ENCODE measurements at places on chromosomes 3 and 15.

DNA sequence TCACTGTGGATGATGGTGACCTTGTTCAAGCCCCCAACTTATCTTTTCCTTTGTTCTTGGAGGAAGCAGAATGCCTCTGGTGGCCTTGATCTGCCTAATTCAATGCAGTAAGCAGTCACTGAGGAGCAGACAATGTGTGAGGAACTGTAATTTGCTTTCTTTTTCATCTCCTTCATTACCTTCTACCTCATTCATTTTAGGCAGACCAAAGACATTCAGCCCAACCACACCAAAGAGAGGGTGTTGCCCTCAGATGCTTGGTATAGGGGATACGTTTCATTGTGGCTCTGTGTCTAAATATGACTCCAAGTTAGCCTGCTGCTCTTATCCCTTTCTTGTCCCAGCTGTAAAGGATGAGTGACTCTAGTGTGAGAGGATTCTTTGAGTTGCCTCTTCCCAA lies 15.3 kb downstream of the EXOSC7 start:
- DNase-seq: no peak

GRCh38 chr15:55708720-55709119 lies 34.2 kb downstream of the PRTG start:
- no peak for DNase-seq

DNA sequence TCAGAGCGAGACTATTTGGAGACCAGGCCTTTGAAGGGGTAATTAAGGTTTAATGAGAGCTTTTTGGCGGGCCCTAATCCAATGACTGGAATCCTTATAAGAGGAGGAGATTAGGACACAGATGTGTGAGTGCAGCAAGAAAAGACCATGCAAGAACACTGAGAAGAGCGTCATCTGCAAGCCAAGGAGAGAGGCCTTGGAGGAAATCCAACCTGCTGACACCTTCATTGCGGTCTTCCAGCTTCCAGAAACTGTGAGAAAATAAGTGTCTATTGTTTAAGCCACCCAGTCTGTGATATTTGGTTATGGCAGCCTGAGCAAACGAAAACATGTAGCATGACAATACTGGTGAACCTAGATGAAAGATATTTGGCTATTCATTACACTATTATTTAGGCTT lies 23.0 kb upstream of the MUSTN1 start:
- no peak for DNase-seq

- no peak for DNase-seq
Observed at GRCh38 chr3:160478338-160478737, 28.8 kb upstream of the TRIM59 start.

DNA sequence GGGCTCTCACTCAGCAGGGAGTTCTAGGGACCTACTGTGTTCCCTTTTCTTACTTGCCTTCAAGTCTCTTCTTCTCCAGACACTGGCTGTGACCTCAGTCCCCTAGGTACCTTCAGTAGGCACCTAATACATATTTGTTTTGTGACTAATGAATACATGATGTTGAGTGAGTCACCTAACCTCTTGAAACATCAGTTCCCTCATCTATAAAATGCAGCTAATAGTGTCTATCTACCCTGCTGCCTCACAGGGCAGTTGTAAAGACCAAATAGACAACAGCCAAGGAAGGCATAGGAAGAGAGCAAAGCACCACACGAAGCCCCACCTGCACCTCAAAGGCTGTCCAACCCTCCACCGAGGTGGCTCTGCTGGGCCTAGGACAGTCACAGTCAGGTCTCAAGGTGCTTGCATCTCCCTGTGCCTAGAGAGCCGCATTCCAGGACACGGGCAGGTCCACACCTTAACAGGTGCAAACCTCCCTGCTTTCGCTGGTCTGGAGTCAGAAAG lies 29.1 kb downstream of the DAPK2 start:
- DNase-seq: no peak

DNA sequence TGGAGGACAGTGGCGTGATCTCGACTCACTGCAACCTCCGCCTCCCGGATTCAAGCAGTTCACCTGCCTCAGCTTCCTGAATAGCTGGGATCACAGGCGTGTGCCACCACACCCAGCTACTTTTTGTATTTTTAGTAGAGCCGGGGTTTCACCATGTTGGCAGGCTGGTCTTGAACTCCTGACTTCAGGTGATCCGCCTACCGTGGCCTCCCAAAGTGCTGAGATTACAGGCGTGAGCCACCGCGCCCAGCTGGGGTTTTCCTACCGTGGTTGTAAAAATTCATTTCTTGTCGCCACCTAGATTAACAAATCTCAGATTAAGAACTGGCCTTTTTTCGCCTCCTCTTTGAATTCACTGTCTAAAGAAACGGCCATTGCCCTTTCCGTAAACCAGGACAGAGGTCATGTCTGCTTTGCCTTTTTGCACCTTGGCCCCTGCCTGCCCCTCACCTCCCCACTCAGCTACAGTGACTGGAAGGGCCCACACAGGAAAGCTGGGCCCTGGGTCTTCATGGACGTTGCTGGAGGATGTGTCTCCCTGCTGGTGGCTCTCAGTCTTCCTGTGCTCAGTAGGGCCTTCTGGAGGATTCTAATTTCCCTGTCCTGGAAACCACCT lies 17.2 kb downstream of the ZNF710 start:
- no peak for DNase-seq

- no peak for DNase-seq
Observed at GRCh38 chr3:101779822-101780381, 891 bp downstream of the NXPE3 start.

DNA sequence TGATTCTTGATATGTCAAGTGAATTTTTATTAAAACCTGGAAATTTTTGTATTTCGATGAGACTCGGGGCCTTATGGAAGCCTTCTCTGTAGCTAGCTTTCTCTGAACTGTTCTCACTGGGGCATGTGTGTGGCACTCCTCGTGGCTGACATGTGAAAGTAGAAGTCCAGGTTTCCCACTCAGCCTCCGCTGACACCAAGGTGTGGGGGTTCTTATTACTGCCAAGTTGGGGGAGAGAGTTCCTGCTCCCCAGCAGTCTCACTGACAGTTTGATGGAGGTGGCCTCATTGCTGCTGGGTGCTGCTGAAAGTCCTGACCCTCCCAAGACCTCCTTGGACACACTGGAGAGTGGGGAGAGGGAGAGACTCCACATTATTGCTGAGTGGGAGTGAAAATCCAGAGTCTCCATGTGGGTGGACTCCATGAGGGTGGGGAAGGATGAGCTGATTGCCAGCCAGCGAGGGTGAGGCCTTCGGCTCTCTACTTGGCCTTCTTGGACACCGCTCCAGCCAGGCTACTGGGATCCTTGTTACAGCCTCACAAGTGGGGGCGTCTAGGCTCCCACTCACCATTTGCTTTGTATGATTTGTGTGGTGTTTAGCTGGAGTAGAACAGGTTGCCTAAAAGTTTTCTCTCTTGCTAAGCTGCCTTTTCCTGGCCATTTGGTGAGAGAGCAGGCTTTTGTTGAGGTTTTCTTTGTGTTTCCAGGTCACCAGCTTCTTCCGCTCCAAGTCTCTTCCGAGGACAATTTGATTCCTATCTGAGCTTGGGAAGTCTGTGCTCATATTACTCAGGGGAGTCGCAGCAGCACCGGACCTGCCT lies 64.1 kb downstream of the LSM3 start:
- no peak for DNase-seq

GRCh38 chr3:149087208-149087607 lies 875 bp upstream of the HLTF start:
- no peak for DNase-seq

- no peak for DNase-seq
Observed at GRCh38 chr3:53617893-53618523, 123.6 kb downstream of the CACNA1D start.

- no peak for DNase-seq
Observed at GRCh38 chr15:47688573-47689086, 28.7 kb upstream of the SEMA6D start.

- DNase-seq: no peak
Observed at GRCh38 chr3:112333002-112333380, at the start of gene CD200. Gene CD200, plus strand, starts transcription at chr3:112333156. Its CDS starts 57 bp downstream, at chr3:112333213.

GRCh38 chr15:74657846-74658245 lies 38.0 kb downstream of the EDC3 start:
- no peak for DNase-seq

- peak; percentile 16 for DNase-seq
Observed at GRCh38 chr3:119294696-119295671, 801 bp downstream of the ARHGAP31 start.

- DNase-seq: no peak
Observed at GRCh38 chr3:149678351-149678950, 20.6 kb upstream of the WWTR1 start.

DNA sequence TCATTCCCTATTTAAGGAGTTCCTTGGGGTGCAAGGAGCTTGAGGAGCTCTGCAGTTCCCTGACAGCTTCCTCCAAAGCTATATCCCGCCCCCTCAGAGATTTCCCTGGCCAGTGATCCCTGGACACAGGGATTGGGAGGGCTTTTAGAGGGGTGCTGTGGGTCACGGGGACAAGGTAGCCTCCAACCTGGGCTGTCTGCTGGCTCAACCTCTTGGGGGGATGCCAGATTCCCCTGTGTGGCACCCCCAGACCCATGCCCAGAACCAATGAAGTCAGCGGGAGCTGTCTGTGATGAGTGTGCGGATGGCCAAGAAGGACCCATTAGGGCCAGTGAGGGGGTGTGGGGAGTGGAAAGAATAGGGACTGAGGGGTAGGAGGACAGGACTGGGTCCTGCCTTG lies 21.0 kb upstream of the ATP2B2 start:
- DNase-seq: no peak

GRCh38 chr3:153045150-153045549 lies 116.9 kb upstream of the RAP2B start:
- no peak for DNase-seq

DNA sequence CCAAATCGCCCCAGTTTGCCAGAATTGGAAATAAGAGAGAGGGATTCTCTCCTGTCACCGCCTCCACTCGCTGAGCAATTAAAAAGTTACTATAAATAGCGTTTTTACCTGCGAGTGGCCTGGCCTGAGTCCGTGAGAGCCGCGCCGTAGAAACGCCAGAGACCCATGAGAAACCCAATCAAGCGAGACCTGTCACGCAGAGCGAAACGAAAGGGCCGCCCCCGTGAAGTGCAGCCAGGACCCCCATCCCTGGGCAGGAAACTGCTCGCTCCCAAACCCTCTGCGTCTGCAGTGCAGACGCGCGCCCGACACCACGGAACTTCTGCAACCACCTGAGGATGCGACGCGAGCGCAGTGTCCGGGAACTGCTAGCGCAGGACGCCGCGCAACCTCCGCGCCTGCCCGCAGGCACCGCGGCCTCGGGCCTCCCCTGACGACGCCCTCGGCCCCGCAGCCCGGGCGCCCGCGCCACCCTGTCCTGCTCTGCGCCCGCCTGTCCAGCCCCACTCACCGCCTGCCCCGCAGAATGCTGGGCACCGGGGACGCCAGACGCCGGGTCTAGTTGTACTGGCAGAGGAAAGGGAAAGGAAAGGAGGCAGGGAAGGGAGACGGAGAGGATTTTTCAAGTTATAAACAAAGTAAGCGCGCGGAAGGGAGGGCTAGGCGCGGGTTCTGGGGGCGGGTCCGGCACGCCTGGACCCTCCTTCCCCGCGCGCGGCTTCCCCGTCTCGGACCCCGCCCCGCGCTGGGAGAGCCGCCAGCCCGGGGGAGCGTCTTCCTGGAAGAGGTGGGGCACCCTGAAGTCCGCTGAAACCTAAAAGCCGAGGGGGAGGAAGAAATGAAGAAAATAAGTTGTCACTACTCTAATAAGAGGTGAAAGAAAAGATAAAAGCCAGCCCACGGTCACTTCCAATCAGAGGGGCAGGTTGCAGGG lies at the start of gene PLSCR4:
PLSCR4 (minus strand) TSS at position 657 of the 934 bp plus-strand sequence. CDS start 29,034 bp downstream, outside the sequence.
- DNase-seq: peak; percentile 17

DNA sequence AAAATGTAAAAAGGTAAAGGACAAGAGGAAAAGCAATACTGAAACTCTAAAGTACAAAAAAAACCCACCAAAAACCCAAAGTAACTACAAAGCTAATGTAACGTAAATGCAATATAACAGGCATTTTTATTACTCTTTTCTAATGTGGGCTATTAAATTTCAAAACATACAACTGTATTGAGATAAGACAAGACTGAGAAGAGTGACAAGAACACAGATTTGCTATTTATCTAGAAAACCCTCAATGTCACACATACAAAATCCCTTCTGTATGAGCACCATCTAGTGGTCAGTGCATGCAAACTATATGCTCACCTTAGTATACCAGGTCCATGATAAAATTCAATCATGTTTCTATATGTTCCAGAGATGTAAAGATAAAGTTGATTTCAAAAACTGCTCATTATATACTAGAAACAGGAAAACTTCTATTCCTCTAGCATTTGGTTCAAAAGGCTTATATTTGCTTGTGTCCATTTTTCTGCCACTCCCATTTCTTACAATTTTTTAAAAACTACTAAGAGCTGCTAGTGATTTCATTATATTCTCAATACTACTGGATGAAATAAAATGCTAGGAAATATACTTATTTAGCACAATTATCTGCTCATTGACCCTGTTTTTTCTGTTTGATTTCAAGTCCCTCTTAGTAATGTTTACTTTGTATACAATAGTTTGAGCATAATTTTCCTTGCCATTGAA lies 111.4 kb downstream of the DLG1 start:
- DNase-seq: no peak

DNA sequence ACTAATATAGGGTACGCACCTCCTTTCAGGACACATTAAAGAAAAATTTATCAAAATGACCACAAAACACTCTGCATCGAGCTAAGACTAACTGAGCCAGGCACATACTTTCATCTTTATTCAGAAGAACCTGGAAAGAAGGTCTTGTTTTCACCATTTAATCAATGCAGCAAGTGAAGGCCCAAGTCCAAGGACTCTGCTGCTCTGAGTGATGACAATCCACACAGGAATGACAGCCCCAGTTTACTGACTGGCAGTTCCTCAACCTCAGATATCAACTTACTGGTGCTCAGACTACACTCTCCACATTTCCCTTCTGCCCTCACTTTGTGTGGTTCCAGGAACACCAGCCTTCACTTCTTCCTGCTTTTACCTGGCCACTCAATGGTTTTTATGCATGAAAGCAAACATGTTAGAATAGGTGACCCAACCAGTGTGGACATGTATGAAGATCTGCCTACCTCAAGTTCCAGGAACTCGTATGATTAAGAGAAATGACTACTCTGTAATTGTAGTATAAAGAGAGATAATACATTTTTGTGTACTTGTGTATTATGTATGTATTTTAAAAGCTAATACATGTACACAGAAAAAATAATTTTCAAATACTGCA lies 29.1 kb upstream of the RASA2 start:
- no peak for DNase-seq

DNA sequence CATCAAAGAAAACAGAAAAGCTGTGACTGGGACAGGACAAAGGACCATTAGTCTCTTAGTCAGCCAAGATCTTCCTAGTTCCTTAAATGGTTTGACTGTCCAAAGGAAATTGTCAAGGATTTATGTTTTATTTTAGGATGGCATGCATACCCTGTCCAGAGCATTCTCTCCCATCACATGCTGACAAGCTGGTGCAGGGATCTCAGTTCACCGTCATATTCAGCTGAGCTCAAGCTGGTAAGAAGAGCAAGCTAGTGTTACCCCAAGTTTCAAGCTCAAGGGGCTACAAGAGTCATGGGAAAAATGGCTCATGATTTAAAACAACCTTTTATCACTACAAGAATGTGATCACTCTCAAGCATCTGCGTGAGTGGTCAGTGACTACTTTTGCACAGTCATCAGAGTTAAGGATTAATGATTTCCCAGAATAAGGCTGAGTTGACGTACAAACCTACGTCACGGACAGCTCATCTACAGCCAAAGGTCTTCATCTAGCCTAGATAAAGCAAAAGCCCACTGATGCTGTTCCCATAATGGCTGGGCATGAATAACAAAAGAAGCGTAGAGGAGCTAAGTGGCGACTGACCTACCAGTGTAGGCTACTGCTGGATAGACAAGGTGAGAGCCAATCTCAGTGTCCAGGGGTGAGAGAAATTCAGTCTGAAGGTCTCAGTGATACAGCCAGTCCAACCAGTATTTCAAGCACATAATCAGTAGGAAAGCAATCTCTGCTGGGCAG lies 157.5 kb downstream of the GABRB3 start:
- DNase-seq: no peak

GRCh38 chr15:77527831-77528231 lies 104.9 kb downstream of the LINGO1 start:
- no peak for DNase-seq
